ENCODE measurements at places on chromosomes 3 and 15. TPM values are rescaled to one million over a fixed set of nuclear protein-coding genes. Genes with fewer than 3 reads are reported as not detected.

Gene CX3CR1
- total RNA-seq = not detected

Gene RASGRP1
- 0.31 TPM for total RNA-seq

Gene TMEM212
- not detected for total RNA-seq

Gene BTLA
- not detected for total RNA-seq

Gene EXD1
- not detected for total RNA-seq

Gene ZPLD1
- total RNA-seq = 0.05 TPM

Gene STRIT1
- not detected for total RNA-seq

Gene ACP3
- total RNA-seq = not detected

Gene AKAP13
- 103 TPM for total RNA-seq

Gene EPHB1
- total RNA-seq = 0.06 TPM

Gene DENND4A
- total RNA-seq = 6.4 TPM

Gene SCAMP5
- 9.3 TPM for total RNA-seq

Gene SPINK8
- total RNA-seq = not detected

Gene FGF7
- not detected for total RNA-seq

Gene TTLL13
- 0.14 TPM for total RNA-seq

Gene HHLA2
- not detected for total RNA-seq

All from A549 treated with ZK216348 at 1 μM for 4 hours (cell line).